ENCODE measurements at places on chromosomes 1 and 21.

DNA sequence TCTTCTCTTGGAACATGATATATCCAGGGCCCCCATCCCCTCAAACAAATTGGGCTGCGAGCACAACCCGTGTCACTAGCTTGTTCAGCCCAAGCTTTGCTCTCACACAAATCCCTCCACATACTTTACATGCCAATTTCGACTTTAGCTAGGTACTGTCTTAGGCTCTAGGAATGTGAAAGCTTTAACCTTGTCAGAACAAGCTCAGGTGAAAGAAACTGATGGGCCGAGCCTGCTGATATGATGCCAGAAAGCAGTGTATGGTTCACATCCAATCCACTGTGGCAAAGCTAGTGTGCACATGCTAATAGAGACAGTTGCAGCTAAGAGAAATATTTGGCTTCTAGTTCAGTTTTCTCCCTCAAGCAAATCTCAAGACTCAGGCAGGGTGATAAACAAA is 79.5 kb downstream of the TNFSF18 start:
- DNase-seq, result no peak

DNA sequence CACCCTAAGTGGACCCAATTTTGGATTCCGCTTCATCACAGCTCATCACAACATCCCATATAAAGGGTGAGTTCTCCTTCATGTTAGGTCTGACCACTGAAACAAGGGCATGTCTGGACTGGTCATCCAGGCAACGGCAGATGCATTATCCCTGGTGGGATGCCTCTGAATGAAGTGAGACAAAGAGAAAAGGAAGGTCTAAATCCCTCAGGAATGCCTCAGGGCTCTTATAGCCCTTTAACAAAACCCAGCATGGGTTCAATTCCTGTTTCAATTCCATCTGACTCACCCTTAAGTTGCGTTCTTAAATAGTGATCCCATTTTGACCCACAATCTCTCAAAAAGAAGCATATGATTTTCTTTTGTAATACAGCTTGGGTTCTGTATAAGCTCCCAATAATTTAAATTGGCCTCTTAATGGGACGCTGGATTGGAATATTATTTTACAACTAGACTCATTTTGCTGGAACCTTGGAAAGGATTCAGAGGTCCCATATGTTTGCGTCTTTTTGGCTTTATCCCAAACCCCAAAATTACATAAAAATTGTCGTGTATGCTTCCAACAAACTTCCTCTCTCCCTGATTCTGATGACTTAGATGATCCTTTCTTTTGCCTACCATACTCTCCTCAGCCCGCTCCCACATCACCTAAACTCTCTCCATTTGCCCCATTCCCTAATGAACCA is 287.4 kb upstream of the ZP4 start:
- no peak for DNase-seq

GRCh38 chr1:231036416-231036815 is 3.6 kb downstream of the FAM89A start:
- DNase-seq, result no peak

GRCh38 chr1:116152577-116152943 is 41.4 kb downstream of the MAB21L3 start:
- no peak for DNase-seq

- DNase-seq, result no peak
These were observed 9.5 kb upstream of the C1orf167 start for GRCh38 chr1:11752359-11753088.

DNA sequence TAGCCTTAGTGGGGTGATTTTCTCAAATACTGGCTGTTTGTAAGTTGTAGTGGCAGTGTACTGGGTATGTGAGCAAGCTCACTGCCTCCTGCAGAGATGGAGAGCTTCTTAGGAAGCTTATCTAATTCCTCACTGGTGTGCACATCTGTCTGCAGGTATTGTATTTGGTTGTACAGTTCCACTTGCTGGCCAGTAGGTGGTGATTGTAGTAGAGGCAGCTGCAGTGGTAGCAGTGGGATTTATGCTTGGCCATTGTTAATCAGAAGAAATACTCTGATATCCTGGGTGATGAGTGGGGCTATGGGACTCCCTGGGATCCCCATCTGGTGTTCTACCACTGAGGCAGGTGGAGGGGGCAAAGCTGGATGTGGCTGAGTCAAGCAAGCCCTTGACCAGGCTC is 276.1 kb upstream of the SPAG17 start:
- no peak for DNase-seq

DNA sequence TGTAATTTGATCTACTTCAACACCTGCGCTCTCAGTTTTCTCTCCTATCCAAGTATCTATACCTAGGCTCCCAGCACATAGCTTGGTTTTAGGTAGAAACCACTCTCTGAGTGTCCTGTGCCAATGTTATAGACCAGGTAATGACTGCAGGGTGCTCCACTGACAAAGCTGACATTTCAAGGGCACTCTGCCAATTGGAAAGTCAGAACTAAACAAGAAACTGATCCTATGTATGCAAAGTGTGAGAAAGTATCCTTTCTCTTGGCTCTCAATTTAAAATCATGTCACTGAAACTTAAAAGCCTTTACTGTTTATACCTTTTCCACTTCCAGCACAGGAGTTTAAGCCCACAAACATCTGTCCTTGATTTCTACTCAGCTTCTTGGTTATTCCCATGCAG is 45.0 kb upstream of the AIM2 start:
- DNase-seq, result no peak

DNA sequence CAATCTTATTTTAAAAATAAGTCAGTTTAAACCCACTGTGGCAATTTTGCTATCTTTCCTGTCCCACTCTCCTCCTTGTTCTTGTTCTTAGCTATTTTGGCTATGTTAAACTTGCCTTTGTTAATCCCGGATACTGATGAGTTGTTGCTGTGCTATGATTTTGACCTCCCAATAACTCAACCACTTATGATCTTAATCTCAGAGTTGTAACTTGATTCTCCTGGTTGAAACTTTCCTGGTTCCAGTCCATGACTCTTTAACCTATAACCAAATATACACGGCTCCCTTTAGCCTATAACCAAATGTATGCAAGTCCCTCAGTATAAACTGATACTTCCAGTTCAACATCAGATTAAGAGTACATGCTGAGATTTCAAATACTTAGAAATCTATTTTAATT is 15.6 kb upstream of the ACADM start:
- DNase-seq, result no peak

DNA sequence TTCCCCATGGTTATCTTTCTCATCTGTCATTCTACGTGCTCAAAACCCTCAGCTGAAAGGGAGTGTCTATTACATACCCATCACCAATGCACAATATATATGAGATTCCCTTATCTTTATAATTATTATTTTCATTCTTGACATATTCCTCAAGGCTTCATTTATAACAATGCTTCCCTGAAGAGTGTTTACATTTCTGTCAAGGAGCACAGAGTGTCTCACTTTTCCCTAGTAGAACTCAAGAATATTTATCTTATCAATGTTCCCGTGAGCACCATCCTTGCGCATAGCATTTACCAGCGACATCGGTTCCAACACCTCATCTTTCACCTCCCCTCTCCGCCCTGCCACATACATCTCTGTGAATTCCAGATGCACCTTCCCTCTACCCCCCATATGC is 250.6 kb downstream of the PLA2G4A start:
- DNase-seq, result no peak

- DNase-seq, result no peak
These were observed 236.3 kb downstream of the SIPA1L2 start for GRCh38 chr1:232393444-232394146.

- DNase-seq, result no peak
These were observed 9.8 kb upstream of the SMAP2 start for GRCh38 chr1:40363721-40364120.

GRCh38 chr1:234730770-234731568 is 121.0 kb upstream of the IRF2BP2 start:
- no peak for DNase-seq

GRCh38 chr1:92276082-92276481 is 22.7 kb downstream of the GLMN start:
- no peak for DNase-seq

DNA sequence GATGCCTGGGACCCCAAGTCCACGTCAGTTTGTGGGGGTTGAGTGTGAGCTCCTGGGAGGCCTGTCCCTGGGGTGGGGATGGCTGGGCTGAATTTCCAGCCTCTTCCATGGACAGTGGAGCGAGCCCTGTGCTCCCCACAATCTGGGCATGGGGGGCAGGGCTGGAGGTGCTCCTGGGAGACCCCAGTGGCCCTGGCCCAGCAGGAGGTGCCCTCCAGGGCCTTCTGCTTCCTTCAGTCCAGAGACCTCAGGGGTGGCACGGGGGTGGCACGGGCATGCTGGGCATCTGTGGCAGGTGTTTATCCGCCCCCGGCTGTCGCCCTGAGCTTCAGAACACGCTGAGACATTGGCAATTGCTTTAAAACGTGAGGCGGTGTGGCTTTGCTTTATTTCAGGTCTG is 40.9 kb downstream of the MORN1 start:
- DNase-seq, result no peak

GRCh38 chr1:205313563-205314308 is 7.8 kb downstream of the NUAK2 start:
- DNase-seq, result no peak

Measured in BJ (cell line).